ENCODE measurements at places on chromosomes 16 and 17.

- DNase-seq: no peak
Measured at GRCh38 chr17:16516594-16517051, 24.6 kb upstream of the LRRC75A start.

GRCh38 chr16:23741675-23742303 is 13.0 kb upstream of the CHP2 start:
- DNase-seq: no peak

- no peak for DNase-seq
Measured at GRCh38 chr17:59825533-59826322, 67.0 kb downstream of the TUBD1 start.

DNA sequence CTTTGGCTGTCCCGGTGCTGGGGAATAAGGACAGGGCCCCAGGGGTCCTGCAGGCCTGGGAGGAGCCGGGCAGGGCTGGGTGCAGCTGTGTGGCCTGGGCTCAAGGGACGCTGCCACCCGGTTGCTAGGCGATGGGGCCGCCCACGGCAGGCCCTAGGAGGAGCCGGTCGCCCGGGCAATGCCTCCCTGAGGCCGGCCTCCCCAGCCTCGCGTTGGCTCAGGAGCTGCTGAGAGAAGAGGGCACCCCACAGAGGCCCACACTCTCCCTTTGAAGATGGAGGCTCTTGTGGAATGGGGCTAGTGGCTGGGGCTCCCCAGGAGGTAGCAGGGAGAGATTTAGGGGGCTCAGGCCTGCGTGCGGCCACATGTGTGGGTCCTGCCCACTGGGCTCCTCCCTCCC is at the start of gene CIBAR2:
Gene CIBAR2 (minus strand): TSS at position 109 of the 400 bp plus-strand sequence. CDS start 120 bp downstream, outside the sequence.
- DNase-seq: no peak

DNA sequence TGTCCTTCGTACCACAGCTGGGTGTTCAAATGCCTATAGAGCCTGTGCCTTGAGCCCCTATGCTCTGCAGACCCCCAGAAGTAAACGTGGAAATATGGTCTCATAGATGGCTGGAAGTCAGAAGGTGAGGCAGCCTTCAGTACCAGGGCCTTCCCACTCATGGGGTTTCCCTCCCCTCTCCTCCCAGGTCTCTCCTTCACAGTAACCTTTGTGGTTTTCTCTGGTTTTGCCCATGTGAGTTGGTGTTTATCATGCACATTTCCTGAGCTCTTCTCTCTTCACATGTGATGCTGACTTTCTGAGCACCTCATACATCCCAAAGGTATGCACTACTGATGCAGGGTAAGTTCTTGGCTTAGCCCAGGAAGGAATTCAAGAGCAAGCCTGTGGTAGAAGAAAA is 35.4 kb downstream of the TMEM114 start:
- DNase-seq: no peak

- no peak for DNase-seq
Measured at GRCh38 chr16:80197741-80198201, 343.0 kb upstream of the DYNLRB2 start.

GRCh38 chr17:49227436-49228261 is 2.9 kb downstream of the PHOSPHO1 start:
- peak; percentile 58 for DNase-seq

DNA sequence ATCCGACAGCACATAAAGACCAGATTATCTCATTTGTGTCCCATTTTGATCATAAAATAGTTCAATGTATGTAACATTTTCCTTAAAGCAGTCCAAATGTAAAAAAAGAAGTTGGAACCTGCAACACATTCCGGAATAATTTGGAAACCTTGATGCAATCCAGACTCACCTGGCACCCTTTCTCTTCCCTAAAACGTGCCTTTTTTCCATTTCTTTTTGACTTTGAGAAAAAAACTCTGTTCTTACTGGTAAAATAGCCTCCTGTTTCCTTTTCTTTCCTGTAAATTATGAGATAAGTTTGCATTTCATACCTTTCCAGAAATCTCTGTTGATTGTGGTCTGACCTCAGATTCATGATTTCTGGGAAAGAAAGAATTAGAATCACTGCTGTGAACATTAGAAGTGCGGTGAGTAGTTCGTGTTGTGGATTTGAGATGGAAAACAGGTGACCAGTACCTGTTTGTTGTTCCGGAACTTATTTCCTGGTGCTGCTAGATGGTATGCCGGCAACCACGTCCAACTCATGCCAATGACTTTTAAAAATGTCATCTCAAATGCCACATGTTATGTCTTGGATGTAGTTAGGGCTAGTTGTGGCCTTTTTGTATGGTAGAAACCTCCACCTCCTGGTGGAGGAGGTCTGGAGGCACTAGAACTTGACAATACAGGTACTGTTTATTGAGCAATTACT is 108.1 kb downstream of the SOCS1 start:
- no peak for DNase-seq

DNA sequence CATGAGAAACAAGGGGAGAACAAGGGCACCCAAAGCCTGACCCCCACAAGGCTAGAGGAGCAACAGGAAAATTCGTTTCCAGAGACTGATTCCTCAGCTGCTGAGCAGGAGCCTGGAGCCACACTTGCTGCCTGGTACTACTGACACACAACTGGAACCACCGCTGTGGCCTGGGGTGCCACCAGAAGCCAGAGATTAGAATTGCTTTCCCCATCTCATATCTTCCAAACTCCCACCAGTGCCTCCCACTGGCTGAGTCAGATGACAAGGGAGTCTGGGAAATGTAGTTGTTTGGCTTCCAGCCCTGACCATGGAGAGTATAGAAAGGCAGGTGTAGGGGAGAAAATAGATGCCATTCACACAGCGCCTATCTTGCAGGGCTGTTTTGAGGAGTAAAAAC is 4.1 kb upstream of the TMEM11 start:
- DNase-seq: no peak

DNA sequence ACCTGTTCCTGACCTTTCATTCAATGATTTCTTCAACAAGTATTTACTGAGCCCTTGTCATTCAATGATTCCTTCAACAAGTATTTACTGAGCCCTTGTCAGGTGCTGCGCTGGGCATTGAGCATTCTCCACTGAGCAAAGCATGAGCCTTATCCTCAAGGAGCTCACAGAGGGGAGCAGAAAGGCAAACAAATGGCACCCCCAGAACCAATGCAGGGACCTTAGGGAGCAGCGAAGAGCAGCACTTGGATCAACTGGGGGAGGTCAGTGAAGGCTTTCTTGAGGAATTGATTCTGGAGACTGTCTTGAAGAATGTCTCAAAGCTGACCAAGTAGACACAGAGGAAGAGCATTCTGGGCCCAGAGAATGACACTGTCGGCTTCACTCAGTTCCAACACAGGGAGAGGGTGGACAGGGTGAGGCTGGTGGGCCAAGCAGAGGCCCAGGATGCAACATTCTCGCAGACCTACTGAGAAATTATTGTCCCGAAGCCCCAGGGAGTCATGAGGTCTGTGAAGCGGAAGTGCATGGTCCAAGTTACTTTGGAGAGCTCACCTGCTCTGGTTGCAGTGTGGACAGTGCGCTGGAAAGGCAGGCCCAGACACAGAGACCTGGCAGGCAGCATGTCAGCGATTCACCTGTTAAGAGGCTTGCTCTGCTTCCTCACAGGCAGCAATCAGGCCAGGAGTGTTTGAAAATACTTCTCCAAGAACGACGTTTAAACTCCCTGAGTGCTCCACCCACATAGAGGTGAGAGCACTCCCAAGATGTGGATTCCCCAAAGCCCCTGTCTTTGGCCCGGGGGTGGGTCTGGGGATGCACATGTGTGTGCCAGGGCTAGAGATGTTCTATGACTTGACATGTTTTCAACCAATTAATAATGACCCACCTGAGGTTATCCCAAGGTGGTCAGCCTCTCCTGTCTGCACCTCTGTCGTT is 3.2 kb upstream of the MPO start:
- DNase-seq: no peak

- DNase-seq: no peak
Measured at GRCh38 chr17:33381201-33381600, 88.1 kb upstream of the ASIC2 start.

GRCh38 chr16:26983426-26983825 is 83.3 kb upstream of the C16orf82 start:
- no peak for DNase-seq

GRCh38 chr16:58127033-58127556 is 2.1 kb downstream of the CFAP20 start:
- DNase-seq: no peak

GRCh38 chr16:74455213-74455612 is 33.9 kb upstream of the CLEC18B start:
- no peak for DNase-seq

DNA sequence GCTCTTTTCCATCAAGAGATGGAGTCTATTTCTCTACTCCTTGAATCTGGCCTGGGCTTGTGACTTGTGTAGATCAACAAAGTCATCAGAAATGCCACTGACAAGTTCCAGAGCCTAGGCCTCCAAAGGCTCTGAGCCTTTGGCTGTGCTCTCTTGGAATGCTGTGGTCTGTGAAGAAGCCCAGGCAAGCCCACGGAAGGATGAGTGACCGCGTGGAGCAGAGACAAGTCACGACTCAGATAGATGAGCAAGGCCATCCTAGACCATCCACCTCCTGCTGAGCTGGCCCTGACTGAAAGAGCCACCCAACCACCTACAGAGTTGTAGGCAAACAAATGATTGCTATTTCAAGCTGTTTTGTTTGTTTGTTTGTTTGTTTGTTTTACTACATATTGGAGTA is 11.6 kb upstream of the ICAM2 start:
- no peak for DNase-seq

DNA sequence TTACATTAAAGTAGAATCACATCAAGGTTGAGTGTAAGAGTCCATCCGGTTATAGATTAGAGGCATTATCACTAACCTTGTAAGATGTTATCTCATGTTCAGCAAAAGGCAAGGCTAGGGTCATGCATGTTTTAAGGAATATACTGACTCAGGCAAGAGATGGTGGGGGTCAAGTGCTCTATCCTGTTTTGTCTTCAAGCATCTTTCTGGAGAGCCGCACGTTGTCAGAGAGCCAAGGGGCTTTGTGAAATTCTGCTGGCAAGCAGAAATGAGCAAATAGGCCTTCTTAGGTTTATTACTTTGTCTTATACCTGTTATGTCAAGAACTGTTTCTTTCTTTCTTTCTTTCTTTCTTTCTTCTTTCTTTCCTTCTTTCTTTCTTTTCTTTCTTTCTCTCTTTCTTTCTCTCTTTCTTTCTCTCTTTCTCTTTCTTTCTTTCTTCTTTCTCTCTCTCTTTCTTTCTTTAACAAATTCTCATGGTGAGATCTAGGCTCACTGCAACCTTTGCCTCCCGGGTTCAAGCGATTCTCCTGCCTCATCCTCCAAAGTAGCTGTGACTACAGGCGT is 47.3 kb upstream of the IL34 start:
- no peak for DNase-seq

GRCh38 chr17:80146121-80147034 is 550 bp downstream of the EIF4A3 start:
- no peak for DNase-seq

DNA sequence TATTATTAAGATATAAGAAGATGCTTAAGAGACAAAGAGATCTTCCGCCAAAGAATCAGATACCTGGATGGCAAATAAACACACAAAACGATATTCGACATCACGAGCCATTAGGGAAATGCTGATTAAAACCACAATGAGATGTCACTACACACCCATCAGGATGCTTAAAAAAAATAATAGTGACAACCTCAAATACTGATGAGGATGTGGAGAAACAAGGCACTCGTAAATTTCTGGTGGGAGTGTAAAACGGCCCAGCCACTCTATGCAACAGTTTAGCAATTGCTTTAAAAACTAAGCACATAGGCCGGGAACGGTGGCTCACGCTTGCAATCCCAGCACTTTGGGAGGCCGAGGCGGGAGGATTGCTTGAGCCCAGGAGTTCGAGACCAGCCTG is 39.4 kb downstream of the TBC1D16 start:
- no peak for DNase-seq

DNA sequence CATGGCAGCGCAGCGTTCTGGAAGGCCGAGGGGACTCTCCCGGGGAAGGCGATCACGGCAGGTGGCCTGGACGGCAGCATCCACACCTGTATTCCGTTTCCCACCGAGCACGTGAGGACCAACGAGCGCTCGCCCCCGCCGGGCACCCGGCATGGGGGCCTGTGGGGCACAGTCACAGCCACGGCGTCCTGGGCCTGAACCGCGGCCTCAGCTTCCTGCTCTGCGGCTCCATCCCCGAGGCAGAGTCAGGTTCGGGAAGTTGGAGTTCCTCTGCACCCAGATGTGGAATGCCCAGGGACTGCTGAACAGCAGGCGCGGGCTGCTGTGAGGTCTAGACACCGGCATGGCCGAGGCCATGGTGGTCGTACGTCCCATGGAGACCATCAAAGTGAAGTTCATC is 1713.9 kb downstream of the TP53TG3F start:
- no peak for DNase-seq

All from activated T-helper 1 cell treated with anti-CD3 and anti-CD28 coated beads, Interleukin-2, amount 50 U/mL, for 16 hours (primary cell).